ENCODE measurements at places on chromosomes 7 and 10.

GRCh38 chr7:30841025-30841735 lies 70.0 kb downstream of the MINDY4 start:
- no peak for DNase-seq

DNA sequence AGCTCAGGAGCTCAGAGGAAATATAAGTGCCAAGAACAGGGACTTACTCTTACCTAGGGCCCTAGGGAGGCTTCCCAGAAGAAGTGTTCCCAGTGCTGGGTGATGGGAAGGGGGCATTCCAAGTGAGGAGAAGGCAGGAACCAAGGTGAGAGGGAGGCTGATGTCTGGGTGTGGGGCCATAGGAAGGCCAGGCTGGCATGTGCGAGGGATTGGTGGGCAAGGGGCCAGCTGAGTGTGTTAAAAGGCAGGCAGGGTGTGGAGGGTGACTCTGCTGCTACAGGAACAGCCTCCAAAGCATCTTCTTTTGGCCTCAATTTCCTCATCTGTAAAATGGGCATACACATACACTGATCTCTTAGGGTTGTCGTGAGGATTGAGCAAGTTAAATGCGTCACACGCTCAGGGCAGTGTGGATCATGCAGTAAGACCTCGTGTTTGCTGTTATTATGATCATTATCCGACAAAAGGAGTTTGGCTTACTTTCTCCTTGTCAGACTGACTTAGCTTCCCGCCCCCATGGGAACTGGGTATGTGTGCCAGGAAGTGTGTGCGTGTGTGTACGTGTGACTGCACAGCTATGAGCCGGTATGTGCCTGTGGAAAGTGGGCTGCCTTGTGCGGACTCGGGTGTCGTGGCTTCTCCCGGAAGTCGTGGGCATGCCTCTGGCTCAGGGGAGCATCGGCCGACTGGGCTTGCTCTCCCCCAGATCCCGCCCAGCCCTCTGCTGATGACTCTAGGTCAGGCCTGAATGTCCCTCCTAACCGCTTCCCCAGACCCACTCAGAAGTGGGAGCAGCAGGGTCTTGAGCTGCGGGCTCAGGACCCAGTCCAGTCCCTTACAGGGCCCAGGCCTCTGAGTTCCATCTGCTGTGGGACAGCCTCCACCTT lies 59.6 kb downstream of the NEURL1 start:
- DNase-seq: no peak

GRCh38 chr7:112144284-112145059 lies 61.7 kb downstream of the DOCK4 start:
- peak; percentile 68 for DNase-seq

DNA sequence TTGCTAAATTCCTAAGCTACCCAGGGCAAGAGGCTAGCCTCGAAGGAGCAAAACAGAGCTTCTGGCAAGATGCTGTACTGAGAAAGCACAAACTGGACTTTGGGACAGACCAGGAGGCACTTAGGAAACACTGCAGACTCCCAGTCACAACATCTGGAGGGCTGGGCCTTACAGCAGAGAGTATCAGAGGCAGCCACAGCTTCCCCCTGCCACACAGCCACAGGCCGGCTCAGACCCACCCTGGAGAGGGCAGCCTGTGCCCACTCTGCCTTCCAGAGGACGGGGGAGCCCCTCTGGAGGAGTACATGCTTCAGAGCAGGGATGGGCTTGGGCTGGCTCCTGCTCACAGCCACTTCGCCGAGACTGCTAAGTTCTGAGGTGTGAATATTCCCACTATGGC lies 17.4 kb downstream of the ESYT2 start:
- DNase-seq: no peak

DNA sequence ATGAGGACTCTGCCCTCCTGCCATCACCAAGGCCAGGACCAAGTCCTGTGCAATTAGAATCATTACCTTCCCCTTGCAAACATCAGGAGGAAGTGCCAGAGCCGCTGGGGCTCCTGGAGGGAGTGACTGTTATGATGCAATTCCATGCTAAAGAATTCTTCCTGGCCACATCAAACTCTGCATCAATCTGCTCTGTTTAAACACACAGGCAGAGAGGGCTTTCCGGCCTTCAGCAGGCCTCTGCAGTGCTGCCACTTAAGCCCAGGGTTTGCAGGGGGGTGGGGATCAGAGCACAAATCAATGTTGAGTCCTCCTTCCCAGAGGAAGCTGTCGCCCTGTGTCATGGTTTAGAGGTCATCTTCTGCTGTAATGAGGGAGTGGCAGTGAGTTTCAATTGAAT lies 58.1 kb downstream of the CTBP2 start:
- no peak for DNase-seq

DNA sequence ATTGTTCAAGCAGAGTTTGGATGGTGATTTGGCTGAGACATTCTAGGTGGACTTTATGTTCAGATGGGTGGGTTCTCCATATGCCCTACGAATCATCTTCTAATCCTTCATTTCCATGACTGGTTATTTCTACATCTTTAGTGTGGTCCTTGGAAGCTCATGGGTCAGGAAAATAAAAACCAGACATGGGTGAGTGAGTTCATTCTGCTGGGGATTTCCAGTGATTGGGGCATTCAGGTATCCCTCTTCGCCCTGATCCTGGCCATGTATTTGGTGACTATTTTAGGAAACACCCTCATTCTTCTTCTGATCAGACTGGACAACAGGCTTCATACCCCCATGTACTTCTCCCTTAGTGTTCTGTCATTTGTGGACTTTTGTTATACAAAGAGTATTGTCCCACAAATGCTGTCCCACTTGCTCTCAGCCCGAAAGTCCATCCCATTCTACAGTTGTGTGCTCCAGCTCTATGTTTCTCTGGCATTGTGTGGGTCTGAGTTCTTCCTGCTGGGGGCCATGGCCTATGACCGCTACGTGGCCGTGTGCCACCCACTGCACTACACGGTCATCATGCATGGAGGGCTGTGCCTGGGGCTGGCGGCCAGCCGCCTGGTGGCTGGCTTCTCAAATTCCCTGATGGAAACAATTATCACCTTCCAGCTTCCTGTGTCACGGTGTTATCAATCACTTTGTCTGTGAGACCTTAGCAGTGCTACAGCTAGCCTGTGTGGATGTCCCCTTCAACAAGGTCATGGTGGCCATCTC lies 19.2 kb upstream of the OR6B1 start:
- DNase-seq: no peak

GRCh38 chr10:79379512-79380124 lies 32.3 kb downstream of the PPIF start:
- no peak for DNase-seq

DNA sequence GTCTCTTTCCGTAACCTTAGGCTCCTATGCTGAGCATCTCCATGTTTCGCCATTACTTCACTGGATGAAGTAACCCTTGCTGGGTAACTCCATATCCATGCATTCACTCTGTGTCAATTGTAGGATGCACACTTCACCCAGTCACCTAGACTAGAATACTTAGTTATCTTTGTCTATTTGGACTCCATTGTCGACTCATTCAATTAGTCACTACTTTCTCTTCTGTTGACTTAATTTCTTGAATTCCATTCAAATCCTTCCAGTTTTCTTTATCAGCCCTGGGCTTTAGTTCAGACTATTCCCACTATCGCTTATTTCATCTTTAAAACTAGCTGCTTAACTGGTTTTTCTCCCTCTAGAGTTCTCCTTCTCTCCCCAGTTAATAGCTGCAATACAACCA lies 111.3 kb upstream of the TNS3 start:
- no peak for DNase-seq

DNA sequence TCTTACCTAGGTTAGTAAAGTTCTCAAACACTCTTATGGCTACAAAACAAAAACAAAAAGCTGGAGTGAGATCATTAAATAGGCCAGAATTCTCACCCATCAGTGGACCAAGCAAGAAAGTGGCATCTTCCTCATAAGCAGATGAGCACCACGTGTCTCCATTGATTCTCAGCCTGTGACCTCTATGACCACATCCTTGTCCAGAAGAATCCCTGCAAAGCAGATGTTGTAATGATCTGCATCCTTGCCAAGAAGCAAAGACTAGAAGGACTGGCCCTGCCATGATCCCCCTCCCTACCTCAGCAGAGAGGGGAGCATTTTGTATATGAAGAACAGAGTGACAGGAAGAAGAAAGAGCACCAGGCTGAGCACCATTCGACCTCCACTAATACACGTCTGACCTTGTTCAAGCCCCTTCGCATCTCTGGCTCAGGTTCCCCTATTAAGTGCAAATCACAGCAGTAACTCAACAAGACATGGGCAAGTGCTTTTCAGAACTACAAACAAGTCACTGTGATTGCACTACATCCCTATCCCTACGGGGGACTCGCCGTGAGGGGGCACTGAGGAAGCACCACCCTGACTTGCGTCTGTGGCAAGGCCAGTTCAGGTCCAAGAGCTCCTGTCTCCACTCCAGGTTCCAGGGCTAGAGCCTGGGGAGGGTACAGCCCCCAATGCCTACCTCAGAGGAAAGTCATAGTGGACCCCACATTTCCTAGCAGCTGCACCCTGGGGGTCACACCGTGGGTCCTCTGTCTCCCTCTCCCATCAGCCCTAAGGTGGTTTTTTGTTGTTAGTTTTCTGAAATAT lies 22.2 kb upstream of the RASSF4 start:
- DNase-seq: no peak

GRCh38 chr10:122233857-122234348 lies 37.2 kb upstream of the BTBD16 start:
- DNase-seq: no peak

GRCh38 chr10:113459626-113460280 lies 93.1 kb upstream of the HABP2 start:
- no peak for DNase-seq

DNA sequence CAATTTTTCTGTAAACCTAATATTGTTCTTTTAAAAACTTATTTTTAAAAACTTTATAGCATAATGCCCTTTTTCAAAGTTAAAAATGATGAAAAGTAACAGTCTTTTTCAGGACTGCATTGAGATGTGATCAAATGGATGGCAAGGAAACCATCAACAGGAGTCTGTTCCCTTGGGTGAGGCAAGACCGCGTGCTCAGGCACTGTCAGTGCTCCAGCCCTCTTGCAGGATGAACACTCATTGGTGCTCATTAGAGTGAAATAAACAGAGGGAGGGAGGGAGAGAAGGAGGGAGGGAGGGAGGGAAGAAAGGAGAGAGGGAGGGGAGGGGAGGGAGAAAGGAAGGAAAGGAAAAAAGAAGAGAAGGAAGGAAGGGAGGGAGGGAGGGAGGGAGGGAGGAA lies 145.7 kb upstream of the CHST15 start:
- no peak for DNase-seq

DNA sequence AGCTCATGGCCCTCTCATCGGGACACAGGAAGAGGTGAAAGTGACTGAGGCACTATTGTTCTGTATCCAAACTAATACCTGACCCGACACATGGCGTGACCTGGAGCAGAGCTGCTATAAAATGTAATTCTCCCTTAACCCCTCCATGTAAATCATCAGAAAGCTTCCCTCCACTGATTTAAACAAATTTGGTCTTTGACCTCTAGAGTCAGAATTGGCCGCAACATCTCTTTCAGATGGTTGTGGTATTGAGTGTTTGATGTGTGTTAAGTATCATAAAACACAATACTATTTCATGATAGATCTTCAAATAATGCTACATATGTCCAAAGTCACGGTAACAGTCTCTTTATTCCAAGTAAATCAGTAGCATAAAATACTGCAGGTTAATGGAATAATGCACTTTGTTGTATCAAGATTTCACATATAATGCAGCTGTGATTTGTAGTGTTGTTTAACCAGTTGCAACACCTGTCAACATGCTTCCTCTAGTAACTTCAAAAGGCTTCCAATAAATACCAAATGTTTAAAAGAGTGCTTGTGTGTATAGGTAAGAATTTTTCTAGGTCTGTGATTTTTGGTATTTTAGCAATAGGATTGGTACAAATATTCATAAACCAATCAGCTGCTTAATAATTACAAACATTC lies 144.3 kb downstream of the AGMO start:
- DNase-seq: no peak

DNA sequence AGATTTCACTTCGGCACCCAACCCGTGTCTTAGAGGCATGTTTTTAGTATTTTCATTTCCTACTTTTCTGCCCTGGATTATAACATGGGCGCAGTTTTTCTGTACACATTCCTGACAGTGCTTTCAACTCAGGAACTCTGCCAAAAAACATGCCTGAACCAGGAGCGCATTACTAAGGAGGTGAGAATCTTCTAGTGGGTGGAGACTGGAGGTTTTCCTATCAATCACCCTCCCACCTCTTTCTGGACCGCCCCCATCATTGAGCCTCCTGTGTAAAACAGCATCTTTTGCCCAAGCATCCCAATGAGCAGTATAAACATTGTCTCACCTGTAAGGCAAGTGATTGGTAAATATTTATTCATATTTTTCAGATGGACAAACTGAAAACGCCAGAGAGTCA lies 53.2 kb downstream of the STK17A start:
- DNase-seq: no peak

DNA sequence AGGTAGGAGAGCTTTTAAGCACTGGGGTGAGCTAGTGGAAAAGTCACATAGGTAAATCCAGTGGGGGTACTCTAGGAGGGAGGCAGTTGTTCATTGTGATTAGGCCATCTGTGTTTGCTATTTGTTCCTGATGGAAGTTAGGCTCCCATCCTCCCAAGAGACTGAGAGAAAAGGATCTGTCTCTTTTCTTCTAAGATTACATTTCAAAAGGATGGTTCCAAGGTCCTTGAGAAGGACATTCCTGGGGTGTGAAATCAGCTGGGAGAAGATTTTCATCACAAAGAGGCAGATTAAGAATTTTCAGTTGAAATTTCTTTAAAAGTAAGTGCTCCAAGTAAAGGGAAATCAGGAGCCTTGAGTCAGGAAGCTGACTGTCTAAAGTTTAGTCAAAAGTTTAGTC lies 210.8 kb upstream of the CSTF2T start:
- DNase-seq: no peak

DNA sequence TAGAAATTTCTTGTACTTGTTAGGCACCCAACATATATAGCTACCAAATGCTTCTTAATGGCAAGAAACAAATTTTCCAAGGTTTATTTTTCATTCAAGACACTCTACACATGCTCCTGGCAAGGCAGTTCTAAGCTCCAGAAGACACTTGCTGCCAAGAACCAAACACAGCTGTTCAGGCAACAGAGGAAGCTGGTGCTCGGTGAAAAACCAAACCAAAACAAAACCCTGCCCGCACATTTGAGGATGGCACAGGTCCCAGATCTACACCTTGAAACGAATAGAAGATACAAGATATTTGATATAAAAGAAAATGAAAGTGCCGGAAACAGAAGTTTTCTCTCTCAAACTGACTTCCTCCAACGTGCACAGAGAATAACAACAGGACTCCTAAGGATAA lies 4.9 kb upstream of the DNTT start:
- DNase-seq: no peak

GRCh38 chr10:100741378-100742075 lies 3.9 kb upstream of the PAX2 start:
- DNase-seq: peak; percentile 37

GRCh38 chr10:34480345-34480744 lies 334.8 kb downstream of the PARD3 start:
- DNase-seq: no peak

Measured in dorsolateral prefrontal cortex (tissue), 122 donors.